Activated gamma-delta T cell (primary cell): ENCODE measurements at places on chromosomes 2 and 18.

- no peak for DNase-seq
These were observed 185.1 kb downstream of the LOXHD1 start for GRCh38 chr18:46471809-46472498.

DNA sequence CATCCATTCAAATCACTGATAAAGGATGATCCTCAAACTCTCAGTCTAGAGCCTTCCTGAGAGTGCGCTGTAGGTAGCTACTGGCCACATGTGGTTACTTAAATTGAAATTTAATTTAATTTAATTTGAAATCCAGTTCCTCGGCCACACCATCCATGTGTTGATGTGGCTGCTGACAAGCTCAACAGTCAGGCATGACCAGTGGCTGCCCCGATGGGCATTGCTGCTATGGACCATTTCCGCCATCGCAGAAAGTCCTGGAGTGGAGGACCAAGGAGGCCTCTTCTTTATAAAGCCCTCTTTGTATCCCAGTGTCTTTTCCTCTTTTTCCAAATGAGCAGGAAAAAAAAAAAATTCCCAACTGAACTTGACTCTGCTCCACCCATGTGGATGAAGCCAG lies 100.6 kb downstream of the HDAC4 start:
- no peak for DNase-seq

DNA sequence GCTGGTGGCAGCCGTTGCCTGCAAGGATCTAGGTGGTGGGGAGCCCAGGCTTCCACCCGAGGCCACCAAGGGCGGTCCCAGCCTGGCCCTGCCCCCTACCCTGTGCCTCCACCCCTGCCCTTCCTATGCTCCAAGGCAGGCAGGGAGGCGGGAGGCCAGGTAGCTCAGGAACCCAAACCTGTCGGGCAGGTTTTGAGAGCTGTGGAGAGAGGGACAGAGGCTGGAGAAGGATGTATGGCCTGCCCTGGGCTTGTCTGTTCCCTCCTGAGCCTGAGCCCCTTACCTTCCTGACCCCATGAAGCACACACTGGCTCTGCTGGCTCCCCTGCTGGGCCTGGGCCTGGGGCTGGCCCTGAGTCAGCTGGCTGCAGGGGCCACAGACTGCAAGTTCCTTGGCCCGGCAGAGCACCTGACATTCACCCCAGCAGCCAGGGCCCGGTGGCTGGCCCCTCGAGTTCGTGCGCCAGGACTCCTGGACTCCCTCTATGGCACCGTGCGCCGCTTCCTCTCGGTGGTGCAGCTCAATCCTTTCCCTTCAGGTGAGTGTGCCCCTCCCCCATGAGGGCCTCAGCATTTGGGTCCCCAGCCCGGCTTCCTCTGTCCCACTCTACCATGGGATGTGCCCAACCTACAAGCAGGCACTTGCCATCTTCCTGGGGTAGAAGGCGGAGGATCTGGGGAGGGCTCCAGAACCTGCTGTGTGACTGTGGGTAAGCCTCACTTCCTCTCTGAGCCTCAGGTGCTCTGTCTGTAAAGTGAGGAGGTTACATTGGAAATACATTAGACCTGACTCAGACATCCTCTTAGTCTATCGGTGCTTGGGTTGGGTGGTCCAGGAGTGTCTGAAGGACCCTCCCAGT lies at the start of gene PROM2:
PROM2 (plus strand) TSS at position 159 of the 860 bp plus-strand sequence; CDS start at position 296, 137 bp downstream.
- DNase-seq = no peak

DNA sequence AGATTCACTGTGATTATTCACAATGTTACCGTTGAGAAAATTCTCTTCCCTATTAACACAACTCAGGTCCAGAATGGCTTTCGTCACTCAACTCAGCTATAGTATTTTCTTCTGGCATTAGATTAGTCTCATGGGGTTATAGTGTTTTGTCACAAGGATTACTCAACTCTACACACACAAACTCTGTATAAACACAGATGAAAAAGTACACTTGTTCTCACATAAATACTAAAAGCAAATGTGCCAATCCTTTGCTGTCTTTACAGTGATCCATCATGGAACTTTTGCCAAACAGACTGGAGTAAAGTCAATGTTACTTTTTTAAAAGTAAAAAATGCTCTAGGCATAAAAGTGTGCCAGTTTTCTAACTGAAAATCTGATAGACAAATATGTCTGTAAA lies 267.6 kb downstream of the RBM43 start:
- no peak for DNase-seq

DNA sequence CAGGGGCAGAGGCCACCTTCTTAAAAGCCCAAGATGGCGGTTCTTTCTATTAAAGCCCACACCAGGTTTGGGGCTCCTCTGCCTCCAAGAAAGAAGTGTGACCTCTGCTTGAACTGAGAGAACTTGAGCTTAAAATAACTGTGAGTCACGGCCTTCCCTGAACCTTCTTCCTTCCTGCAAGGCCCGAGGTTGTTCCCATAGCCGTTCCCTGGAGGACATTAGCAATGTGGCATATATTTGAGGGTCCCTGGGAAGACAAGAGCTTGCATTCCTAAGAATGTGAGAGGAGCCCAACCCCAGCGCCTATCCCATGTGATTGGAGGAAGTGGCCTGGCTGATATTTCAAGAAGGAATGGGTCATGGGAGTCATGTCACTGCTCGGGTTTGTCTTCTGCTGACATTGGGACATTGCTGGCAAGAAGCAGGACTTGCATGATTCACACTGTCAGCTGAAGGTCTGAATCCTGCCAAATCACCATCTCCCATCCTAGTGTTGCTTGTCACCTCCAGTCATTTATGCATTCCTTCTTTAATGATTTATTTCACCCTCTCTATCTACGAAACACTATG lies 168.1 kb downstream of the TRIB2 start:
- no peak for DNase-seq

DNA sequence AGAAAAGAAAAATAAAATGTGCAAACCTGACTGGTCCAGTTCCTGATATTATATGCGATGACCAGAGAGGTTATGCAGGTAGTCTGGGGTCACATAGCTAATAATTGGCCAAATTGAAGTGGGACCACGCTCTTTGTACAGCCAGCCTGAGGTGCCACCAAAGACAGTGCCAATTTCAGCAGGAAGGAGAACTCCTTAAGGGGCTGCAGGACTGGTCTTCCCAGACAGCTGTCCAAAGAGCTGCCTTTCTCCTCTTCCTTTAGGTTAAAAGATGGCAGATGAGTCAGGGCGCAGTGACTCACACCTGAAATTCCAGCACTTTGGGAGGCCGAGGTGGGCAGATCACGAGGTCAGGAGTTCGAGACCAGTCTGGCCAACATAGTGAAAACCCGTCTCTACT lies 95.5 kb downstream of the ACKR3 start:
- DNase-seq = no peak

DNA sequence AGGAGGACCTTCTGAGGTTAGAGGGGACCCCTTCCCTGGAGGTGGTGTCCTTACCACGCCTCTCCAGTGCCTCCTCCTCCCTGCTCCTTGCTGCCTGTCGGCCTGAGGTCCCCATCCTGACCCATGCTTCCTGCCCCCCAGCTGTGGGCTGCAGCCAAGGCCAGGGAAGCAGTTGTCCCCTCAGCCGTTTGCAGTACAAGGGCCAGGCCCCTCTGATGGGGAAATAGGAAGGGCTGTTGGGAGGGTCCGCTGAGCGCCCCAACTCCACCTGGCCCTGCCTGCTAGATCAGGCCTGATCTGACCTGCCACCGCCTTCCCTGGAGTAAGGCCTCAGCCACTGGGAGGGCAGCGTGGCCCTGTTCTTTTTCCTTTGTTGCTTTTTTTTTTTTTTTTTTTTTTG lies 219.8 kb downstream of the KLHL29 start:
- DNase-seq = no peak

GRCh38 chr18:7645756-7646155 lies 78.6 kb downstream of the PTPRM start:
- no peak for DNase-seq

- DNase-seq = no peak
These were observed 65.0 kb downstream of the CYP1B1 start for GRCh38 chr2:38010995-38011394.

DNA sequence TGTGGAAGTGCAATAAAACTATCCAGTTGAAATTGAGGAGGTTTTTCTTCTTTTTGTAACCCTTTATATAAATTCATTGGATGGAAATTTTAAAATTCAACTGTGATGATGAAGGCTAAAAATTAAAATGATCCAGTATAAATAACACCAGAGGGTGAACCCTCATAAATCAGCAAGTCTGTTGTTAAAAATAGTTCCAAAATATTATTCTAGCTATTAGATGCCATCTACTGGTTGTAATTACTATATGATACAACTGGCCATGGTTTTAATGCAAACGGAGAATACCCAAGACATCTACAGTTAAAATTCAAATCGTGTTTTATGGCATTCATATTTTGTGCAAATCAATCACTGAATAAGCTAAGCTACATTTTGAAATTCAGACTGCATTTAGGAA lies 53.8 kb downstream of the TMEM200C start:
- DNase-seq = no peak

DNA sequence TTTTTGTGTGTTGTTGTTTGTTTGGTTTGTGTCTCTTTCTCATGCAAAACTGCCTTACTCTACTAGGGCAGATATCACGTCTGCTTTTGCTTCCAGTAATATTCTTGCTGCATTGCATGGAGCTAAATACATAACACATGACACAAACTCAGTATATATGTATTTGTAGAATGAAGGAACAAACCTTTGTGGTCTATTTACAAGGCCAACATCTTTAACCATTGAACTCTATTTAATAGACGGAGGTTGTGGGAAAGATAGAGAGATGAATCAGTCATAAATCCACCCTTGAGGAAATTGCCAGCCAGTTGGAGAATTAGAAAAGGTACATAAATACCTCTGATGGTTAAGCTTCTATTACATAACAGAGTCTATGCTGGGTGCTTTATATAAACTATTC lies 26.0 kb upstream of the IL1RL1 start:
- no peak for DNase-seq

GRCh38 chr2:207164006-207164831 lies 1.5 kb downstream of the KLF7 start:
- DNase-seq = no peak

- DNase-seq = no peak
These were observed 62.3 kb upstream of the GREB1L start for GRCh38 chr18:21179590-21180220.

GRCh38 chr2:42084231-42084671 lies 36.4 kb downstream of the PKDCC start:
- DNase-seq = no peak

DNA sequence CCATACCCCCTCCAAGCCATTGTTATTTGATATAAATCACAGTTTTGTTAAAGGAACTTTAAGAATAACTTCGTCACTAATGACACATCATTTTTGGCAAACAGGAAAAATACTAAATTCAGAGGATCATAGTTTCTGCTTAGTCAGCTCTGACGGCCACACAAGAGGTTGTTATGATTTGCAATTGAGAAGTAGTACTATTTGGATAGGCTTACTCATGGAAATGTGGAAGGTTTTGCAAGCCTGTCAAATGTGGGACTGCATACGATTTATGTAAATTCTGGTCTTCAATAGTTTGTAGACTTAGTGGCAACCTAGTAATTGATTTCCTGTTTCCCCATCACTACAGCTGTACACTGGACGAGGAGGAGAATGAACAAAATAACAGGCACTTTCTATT lies 108.1 kb downstream of the ARHGEF33 start:
- DNase-seq = no peak

DNA sequence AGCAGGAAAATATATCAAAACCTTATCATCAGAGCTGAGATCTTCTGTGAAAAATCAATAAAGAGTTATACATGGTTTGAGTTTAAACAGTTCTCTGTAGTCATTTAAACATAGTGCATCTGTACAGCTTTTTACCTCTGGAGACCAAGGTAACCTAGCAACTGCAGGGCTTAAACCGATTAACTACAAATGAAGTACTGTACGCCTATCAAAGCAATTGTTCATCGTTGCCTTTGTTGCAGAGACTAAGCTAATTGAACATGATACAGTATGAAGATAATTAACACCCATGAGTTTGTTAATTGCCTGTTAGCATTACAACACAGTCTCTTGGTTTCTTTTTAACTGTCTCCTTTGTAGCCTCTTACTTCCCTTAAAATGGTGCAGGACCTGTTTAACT lies 147.9 kb downstream of the LNPK start:
- no peak for DNase-seq

- no peak for DNase-seq
These were observed 73.5 kb downstream of the EMX1 start for GRCh38 chr2:72990695-72991438.

GRCh38 chr2:30503007-30503694 lies 56.1 kb downstream of the LCLAT1 start:
- DNase-seq = no peak

DNA sequence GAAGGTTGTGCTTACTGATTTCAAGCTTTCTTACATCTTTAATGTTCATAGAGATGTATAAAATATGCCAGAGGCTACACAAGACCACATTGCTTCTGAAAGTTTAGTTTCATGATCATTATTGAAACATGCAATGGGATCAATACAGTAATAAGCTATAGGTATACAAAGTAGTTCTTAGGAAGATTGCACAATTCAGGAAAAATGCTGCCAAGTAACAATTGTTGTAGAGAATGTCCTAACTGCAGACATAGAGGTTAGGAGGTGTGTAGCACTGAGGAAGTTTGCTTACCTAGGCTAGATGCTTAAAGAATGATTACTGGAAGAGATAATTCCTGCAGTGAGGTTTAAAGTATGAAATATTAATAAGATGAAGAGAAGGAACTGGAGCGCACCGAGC lies 259.5 kb upstream of the CYRIA start:
- no peak for DNase-seq

DNA sequence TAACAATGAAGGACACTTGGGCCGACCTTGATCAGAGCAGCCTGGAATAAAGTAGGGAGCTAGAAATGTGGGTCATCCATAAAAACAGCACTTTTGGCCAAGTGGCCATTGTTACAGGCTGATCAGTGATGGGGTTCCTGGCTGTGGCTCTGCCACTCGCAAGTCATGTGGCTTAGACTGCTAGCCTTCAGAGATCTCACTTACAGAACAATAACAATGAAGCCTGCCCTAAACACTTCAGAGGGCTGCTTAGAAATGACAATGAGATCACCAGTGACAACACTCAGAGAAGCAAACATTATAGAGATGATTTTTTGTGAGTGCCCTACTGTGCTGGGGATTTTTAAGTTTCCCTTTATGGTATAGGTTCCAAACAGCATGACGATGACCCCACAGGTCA lies 107.9 kb upstream of the LMAN1 start:
- no peak for DNase-seq

- DNase-seq = no peak
These were observed 5.4 kb downstream of the CHMP3 start for GRCh38 chr2:86557836-86558235.

DNA sequence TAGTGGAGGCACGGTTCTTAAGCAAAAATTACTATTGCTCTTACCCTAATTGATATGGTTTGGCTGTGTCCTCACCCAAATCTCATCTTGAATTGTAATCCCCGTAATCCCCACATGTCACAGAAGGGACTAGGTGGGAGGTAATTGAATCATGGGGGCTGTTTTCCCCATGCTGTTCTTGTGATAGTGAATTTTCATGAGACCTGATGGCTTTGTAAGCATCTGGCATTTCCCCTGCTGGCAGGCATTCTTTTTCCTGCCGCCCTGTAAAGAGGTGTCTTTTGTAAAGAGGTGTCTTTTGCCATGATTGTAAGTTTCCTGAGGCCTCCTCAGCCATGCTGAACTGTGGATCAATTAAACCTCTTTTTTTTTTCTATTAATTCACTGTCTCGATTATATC lies 1691.8 kb upstream of the SLC39A10 start:
- DNase-seq = no peak
